NCI-H1930 (cell line): ENCODE measurements at places on chromosomes 3 and 15.

DNA sequence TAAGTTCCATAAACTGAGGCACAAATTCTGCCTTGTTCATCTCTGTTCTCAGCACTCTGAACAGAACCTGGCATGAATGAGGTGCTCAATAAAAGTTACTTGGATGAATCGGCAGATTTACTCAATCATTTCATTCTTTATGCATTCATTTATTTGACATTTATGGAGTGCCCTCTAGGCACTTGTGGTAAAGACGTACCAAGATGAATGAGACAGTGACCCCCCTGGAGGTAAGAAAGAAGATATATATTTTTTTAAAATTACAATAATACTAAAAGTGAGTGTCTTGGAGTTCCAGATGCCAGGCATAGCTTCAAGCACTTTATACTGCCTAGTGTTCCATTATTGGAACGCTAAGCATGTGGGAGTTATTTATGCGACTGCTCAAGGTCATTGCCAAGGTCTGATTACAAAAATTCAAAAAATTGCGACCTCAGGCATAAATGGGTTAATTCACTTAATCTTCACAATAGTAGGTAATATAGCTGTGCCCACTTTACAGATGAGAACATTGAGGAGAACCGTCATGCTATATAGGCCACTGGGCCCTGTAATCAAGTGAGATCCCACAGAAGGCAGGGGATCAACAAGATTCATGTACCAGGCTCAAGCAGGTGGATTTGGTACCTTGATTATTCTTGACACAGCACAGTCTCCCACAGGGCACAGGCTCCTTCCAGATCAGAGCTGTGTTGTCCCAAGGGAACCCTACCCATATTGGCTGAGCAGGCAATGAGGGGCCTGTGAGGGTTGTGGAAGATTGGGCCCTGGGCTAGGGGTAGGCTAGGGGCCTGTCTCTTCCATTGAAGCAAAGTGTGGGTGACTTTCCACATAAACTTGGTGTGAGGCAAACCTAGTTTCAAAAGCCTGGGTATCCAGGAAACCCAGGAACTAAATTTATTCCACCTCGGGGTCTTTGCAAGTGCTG is 10.7 kb downstream of the XIRP1 start:
- no peak for DNase-seq

- DNase-seq: no peak
Measured at GRCh38 chr3:30455840-30456239, 150.6 kb upstream of the TGFBR2 start.

- DNase-seq: no peak
Measured at GRCh38 chr3:32841867-32842470, 24.2 kb downstream of the TRIM71 start.

- no peak for DNase-seq
Measured at GRCh38 chr3:42162462-42162861, 71.3 kb downstream of the TRAK1 start.

DNA sequence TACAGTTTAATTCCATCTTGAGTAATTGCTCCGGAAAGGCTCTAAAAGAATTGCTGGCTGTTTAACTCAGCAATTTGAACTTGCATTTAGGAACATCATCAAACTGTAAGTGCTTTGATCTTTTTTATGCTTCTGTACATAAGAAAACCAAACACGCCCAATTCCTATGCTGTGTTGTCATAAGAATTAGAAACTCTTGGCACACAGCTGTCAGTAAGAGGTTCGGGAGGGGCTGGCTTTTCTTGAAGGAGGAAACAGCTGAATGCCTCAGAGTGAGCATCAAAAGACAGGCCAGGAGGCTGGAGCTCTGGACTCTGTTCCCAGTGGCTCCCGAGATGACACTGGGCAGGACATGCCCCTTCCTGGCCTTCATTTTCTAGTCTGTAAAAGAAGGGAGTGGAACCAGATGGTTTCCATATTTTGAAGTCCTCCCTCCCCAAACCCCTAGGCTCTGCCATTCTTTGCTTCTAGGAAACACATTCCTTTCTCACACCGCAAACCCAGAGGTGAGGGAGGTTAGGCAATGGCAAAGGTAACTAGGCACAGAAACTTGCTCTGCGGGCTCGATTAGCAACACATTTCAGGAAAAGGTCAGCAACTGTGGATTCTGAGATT is 73.7 kb upstream of the DLG1 start:
- no peak for DNase-seq

- DNase-seq: no peak
Measured at GRCh38 chr3:9257092-9257491, 7.6 kb upstream of the SRGAP3 start.

- no peak for DNase-seq
Measured at GRCh38 chr3:62529230-62529629, 155.9 kb upstream of the FEZF2 start.

DNA sequence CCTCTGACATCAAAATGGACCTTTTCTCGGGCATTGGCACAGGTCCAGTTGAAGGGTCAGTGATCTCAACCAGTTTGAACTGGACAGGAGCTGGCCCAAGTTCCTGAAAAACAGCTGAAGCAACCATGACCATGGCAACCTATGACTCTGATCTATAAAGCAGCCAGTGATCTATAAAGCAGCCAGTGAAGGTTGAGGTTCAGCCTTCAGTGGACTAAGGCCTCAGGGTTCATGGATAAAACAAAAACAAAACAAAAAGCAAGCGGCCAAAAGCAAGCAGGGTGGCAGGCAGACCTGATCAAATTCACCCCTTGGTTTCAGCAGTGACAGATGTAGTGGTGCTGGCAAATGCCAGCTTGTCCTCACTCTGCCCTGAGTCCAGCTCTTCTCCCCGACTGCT is 10.0 kb upstream of the CHRNB4 start:
- no peak for DNase-seq

- DNase-seq: no peak
Measured at GRCh38 chr3:195178124-195178910, 92.6 kb downstream of the XXYLT1 start.

- DNase-seq: no peak
Measured at GRCh38 chr3:132978464-132978863, 59.7 kb upstream of the TMEM108 start.

- no peak for DNase-seq
Measured at GRCh38 chr15:57388464-57388863, 12.2 kb downstream of the CGNL1 start.

GRCh38 chr3:4398941-4399245 is 68.2 kb downstream of the SUMF1 start:
- no peak for DNase-seq

- no peak for DNase-seq
Measured at GRCh38 chr3:119643528-119643927, 16.9 kb downstream of the POPDC2 start.

GRCh38 chr15:90837094-90837493 is 31.3 kb upstream of the FURIN start:
- no peak for DNase-seq

DNA sequence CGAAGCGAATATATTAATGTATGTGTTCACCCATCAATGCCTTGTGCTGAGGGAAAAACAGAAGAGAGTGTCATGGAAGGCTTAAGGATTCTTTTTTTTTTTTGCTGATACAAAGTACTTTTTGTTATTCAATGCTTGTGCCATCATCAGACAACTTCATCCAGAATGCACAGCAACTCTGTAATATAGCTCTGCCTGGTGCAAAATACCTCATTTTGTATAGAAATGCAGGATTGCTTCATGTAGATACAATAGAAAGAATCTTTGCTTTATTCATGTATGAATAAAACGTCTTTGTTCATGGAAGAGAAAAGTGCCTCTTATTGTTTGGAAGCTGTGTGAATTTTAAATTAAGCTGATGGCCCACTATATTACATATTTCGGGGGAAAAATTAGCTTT is 62.9 kb downstream of the SH3GL3 start:
- DNase-seq: no peak

DNA sequence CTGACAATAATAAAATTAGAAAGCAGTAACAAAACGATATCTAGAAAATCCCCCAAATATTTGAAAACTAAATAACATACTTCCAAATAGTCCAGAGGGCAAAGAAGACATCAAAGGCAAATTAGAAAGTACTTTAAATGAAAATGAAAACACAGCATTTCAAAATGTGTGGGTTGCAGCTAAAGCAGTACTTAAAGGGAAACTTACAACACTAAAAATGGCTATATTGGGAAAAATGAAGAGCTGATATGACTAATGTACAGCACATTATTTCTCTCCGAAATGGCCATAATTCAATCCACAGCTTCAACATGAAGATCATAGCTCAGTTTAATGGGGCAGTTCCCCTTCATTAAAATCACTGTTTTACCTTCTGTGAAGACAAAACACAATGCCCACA is 71.9 kb downstream of the FBXL22 start:
- no peak for DNase-seq

- no peak for DNase-seq
Measured at GRCh38 chr15:71357321-71357732, 242.1 kb downstream of the THSD4 start.

DNA sequence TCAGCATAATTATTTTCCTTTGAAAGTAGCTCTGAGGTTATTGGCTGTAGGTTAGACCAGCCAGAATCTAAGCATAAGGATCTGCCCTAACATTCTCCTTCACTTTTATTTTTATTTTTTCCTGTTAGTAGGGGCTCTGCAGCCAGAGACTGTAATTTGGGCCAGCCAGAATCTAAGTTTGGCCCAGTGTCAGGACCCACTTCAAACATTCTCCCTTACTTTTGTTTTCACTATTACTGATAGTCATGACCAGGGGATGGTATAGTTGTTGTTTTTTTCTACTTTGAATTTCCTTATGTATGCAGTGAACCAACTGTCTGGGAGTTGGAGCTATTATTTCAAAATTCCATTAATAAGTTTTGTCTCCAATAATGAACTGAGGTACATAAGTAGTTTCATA is 121.0 kb upstream of the MBNL1 start:
- no peak for DNase-seq

DNA sequence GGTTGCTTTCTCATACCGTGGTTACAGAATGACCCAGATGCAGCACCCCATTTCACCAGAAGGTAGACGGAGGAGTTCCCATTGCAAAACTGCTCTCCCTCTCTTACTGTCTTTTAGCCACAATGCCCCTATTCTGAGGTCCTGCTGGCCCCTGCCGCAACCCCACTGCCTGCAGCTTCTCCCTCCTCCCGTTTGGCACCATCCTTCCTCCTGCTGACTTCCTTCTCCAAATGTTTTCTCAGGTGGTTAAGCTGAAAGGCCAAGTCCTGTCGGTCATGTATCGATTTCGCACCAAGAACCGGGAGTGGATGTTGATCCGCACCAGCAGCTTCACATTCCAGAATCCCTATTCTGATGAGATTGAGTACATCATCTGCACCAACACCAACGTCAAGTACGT is 132.3 kb upstream of the ABHD17C start:
- DNase-seq: no peak

DNA sequence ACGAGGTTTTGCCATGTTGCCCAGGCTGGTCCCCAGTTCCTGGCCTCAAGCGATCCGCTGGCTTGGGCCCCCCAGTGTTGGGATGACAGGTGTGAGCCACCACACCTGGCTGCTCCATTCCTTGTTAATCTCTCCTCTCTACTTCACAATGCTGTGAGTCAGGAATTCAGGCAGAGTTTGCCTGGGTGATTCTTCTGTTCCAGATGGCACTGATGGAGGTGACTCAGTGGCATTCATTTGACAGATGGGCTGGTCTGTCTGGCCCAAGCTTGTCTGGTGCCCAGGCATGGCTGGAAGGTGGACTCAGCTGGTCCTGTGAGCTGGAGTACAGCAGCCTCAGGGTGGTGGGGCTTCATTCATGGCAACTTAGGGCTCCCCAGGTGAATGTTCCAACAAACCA is 43.2 kb downstream of the SLC6A20 start:
- no peak for DNase-seq

- DNase-seq: no peak
Measured at GRCh38 chr3:108073764-108074431, 16.9 kb downstream of the CD47 start.

DNA sequence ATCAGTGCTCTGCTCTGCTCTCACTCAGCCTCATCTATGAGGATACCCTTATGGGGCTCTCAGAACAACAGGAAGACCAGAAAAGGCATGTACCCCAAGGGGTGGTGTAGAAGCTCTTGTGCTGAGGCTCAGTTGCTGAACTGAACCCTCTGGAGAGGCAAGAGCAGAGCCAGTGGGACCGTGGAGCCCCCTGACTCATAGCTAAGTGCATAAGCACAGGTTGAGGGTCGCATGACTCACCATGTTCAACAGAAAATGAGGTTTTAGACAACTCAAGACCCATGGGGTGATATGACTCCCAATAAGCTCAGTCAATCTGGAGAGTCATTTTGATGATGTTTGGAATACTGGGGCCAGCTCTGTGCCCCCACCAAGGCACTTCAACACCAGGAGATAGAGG is 37.3 kb downstream of the CRYGS start:
- no peak for DNase-seq

DNA sequence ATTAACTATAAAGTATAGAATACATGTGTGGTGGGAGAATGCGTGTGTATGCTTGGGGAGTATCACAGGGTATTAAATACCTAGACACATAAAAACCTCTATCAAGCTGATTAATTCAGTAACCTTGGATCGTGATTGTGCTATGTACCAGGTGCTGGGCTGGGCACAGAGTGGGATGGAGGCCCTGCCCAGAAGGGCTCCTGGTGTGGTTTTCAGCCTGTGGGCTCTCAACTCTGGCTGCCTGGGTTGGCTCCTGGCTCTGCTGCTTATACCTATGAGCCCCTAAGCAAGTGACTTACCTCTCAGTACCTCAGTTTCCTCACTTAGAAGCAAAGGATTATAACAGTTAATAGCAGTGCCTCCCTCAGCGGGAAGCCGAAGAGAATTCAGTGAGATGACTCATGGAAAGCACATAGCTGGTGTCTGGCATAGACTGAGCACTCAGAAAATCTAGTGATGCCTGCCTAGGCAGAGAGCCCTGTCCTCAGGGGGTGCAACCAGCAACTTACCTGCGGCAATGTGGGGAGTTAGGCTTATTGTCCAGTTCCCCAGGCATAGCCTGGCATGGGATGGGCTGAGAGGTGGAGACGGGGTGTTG is 90.6 kb upstream of the MYZAP start:
- no peak for DNase-seq

DNA sequence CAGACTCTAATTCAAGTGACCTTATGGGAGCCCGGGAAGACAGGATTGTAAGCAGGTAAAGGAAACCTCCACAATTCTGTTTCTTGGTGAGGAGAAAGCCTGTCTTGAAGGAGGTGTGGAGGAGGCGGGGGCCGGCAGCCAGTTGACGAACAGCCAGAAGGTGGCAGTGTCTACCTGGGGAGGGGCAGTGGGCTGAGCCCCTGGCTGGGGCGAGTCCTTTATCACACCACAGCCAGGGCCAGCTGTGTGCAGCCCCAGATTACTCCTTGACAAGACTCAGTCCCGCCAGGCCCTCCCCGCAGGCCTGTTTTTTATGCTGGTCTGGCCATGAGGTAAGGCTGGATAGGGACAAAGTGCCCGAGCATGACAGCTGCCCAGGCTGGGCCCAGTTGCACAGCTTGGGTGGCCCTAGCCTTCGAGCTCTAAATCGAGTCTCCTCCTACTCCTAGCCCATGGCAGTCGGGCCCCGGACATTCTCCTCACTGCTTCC is 40.9 kb upstream of the IDH2 start:
- DNase-seq: no peak
